ENCODE measurements at places on chromosomes 11 and 22.

GRCh38 chr11:117045196-117045595, 53.0 kb downstream of the SIK3 start:
- no peak for DNase-seq

GRCh38 chr11:62071408-62071807, 52.4 kb upstream of the INCENP start:
- DNase-seq, result no peak

DNA sequence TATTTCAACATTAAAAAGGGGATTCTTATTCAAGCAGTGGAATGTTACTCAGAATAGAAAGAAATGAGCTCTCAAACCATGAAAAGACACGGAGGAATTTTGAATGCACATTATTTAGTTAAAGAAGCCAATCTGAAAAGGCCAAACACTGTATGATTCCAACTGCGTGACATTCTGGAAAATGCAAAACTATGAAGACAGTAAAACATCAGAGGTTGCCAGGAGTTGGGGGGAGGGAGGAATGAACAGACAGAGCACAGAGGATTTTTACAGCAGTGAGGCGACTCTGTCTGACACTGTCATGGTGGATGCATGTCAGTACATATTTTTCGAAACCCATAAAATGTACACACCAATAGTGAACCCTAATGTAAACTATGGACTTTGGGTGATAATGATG, 22.9 kb upstream of the THY1 start:
- DNase-seq, result no peak

DNA sequence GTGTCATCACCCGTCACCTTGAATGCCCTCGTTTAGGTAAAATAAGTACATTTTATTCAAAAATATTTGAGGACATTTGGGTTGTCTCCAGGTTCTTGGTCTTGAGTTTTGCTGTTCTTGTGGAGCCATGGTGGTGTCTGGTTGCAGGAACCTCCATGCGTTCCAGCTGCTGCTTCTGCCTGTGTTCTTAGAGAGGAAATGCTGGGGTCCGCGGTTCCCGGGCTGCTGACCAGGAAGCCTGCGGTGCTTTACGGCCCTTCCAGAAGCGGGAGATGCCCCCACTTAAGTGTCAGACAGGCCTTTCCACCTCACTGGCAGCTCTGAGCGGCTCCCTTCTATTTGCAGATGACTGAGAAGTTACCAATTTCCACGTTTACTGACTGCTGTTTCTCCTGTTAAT, 66.8 kb downstream of the LRP5 start:
- DNase-seq, result no peak

GRCh38 chr22:20587206-20587958, 80.0 kb downstream of the MED15 start:
- DNase-seq, result no peak

DNA sequence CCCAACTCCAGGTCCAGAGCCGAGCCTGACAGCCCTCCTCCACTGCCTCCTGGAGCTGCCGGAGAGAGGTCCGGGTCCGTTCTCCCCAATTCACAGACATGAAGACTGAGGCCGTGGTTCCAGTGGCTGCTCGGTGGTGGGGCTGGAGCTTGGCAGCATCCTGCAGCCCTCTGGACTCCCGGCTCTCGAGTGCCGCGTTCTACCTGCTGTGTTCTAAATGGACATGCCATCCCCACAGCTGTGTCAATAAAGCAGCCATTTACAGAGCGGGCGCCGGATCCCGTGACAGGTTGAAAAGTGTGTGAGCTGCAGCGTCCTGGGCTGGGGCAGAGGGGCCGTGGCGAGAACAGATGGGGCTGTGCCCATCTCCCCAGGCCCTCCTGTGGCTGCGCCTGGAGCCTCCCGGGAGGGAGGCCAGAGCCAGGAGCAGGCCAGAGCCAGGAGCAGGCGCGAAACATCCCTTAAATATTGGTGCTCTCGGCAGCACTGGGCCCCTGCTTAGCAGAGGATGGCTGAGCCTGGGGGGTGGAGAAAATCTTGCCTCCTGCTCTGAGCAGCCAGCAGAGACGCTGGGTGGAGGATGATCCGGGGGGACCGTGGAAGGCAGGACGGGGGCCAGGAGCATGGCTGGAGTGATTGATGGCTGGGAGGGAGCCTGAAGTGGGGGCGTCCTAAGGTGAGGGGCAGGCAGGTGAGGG, 46.2 kb downstream of the FLRT1 start:
- no peak for DNase-seq

GRCh38 chr11:96223083-96223482, 119.9 kb downstream of the MAML2 start:
- DNase-seq, result no peak

- no peak for DNase-seq
Observed at GRCh38 chr11:71396548-71397123, 51.6 kb downstream of the DHCR7 start.

- no peak for DNase-seq
Observed at GRCh38 chr11:118917481-118918127, 8.1 kb downstream of the BCL9L start.
